ENCODE measurements at places on chromosomes 5 and 9. TPM values are rescaled to one million over a fixed set of nuclear protein-coding genes. Genes with fewer than 3 reads are reported as not detected.

DNA sequence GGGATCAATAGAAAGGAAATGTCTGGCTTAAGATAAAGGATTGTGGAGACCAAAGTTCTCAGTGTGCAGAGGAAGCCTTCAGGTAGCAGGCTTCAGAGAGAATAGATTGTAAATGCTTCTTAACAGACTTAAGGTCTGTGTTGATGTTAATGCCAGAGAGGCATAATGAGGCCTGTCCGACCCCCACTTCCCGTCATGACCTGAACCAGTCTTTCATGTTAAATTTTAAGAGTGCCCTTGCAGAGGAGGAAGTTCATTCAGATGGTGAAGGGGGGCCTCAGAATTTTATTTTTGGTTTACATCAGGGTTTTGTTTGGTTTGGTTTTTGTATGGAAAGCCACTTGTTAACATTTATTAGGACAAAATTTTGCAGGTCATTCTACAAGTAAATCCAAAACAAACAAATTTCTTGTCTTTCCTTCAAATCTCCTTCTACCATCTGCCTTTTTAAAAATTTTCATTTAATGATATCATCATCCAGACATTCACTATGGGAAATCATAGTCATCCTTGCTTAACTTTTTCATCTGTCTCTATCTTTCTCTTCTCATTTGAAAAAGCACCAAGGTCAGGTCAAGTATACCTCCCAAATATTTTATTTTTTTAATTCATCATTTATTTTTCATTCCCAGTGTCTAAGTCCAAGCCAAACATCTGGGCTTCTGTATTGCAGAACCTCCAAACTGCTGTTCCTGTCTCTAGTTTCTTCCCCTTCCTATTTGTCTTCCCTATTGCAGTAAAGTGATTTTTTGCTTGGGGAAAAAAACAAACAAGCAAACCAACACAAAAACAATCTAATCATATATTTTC, 6.9 kb upstream of the ABCA1 start:
- no peak for DNase-seq

DNA sequence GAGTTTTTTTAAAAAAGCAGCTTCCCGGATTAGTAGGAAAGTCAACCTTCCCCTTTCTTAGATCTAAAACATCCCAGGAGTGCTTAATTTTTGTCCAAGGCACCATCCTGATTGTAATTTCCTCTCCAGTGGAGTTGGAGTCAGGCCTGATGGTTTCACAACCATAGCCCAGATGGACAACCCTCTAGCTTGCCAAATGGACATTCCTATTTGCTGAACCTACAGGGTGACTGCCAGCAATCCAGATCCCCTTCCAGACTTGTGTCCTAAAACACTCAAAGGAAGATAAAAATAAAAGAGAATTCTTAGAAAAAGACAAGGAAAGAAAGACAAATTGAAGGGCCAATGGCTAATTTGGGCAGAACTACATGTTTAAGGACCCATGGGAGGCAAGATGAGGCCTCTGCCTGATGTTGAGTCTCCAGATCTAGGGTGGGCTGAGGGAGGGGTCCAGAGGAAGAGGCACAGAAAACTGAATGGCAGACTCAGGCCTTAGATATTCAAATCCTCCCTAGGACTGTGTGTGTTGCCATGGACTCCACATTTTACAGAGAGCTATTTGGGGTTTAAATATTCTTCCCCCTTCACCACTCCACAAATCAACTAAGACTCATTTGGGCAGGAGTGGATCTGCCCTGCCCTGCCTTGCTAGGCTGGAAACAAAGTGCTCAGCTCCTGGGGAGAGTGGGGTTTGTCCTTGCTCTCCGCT, 38.5 kb upstream of the SLC44A1 start:
- peak; percentile 74 for DNase-seq

Gene FLT4
- polyA plus RNA-seq, result 7.3 TPM

Gene SLC34A1
- polyA plus RNA-seq, result not detected

Gene SPACA9
- 2.3 TPM for polyA plus RNA-seq

All from forelimb muscle (tissue), 1 donor.